Astrocyte (in vitro differentiated cells and primary cell): ENCODE measurements at places on chromosomes 2 and 18.
A peak's percentile ranks its signal among the peaks of the same experiment; 100 is the strongest.

DNA sequence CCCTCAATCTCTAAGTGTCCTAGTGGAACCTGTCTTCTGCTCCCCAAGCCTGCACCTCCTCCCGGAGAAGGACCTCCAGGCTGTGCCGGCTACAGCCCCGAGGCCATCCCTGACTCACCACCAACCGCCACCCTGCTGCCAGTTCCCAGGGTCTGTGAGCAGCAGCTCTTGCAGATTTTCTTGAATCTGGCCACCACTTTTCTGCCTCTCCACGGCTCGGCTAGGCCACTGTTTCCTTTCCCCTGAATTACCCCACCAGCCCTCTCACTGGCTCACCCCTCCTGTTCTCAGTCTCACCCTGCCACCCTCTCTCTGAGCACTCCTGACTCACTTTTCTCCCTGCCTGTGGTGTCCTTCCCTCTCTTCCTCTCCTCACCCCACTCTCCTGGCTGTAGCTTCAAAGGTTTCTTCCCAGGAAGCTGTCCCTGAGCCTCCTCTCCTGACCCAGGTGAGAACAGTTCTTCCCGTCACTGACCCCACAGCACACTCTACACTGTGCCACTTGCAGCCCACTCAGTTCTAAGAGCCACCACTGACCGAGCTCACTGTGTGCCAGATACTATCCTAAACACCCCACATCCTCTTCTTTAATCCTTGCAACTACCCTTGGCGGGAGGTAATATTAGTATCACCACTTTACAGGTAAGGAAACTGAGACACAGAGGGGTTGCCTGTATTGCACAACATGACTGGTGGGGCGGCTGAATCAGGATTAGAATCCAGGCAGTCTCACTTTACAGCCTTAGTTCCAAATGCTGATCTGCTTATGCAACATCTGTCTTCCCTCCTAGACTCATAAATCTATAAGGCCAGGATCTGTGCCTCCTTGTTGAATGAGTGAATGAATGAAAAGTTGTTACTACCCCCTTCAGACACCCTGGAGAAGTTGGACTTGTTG lies 111.6 kb downstream of the SMAD7 start:
- peak; percentile 67 for DNase-seq

DNA sequence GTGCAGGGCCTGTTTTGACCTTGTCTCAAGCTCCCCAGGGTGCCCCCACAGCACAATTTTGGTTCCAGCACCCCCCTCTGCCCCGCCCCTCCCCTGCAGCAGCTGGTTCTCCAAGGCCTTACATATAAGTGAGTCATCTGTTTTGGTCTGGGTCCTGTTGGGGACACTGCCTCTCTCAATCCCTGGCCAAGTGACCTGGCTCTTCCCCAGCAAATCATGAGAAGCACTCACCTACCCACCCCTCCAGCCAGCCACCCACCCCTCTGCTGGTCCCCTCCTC lies 90.5 kb downstream of the INHBB start:
- DNase-seq = no peak

DNA sequence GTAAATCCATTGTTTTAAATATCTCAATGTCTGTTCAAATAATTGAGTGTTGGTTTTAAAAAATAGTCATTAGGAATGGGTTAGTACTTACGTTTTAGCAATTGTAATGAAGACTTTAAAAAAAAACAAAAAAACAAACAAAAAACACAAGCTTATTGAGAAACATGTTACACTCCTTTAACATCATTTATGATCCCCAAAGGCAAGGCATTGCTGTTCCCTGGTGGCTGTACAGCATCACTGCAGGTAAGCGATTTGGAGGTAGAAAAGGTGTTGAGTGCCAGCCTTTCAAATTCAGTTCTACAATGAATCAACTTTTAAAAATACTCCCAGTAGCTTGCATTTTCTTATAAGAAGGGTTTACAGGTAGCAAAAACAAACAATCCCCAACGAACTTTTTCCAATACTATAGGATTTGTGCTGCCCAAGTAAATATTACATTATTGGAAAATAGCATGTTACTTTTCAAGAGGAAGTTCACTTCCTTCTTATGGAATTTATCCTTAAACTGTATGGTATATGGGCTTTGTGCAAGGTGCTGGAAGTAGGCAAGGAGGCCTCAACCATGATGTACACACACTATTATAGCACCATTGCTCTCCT lies 27.5 kb downstream of the CNRIP1 start:
- DNase-seq = peak; percentile 11

DNA sequence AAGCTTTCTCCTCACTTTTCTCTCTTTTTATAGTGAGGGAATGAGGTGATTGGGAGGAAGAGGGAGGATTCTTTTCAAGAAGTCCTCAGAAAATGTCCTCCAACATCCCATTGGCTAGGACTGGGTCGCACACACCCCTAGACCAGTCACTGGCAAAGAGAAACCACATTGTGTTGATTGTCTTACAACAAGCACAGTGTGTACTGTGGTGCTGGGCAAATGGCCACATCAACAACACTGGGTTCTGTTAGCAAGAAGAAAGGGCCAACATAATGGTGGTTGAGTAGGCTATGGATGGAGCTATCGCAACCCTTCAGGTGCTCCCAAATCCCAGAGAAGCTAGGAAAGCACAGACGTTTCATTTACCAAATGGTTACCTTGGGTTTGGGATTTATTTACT lies 18.7 kb upstream of the PTPN4 start:
- DNase-seq = no peak

GRCh38 chr18:78725426-78725825 lies 254.2 kb upstream of the SALL3 start:
- DNase-seq = no peak

DNA sequence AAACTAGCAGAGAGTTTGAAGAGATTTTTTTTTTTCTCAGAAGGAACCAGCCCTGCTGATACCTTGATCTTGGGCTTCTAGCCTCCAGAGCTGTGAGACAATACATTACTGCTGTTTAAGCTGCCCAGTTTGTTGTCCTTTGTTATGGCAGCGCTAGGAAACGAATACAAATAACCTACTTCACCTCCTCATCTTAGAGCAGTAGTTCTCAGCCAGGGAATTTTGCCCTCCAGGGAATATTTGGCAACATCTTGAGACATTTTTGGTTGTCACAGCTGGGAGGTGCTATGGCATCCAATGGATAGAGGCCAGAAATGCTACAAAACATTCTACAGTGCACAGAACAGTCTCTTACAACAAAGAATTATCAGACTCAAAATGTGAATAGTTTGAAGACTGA lies 43.9 kb upstream of the BCL11A start:
- no peak for DNase-seq

DNA sequence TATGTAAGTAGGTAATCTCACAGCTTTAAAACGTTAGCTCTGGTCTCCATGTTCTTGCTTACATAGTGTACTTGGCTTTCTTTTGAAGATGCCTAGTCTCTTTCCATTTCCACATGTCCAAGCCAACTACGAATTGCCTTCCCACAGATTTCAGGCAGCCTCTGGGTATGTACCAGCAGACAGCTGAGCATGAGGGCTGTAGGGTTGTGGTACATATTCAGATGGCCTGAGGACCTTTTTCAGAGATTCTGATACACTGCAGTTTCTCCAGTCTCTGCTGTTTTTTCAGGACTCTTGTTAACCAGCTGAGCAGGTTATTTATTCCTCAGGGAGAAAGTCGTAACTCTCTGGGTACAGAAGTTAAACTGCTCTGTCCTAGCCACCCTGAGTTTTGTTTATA lies 3.1 kb upstream of the KCNJ13 start:
- no peak for DNase-seq

GRCh38 chr2:233297076-233297475 lies 10.5 kb upstream of the SAG start:
- DNase-seq = no peak

- DNase-seq = no peak
Observed at GRCh38 chr2:54577944-54578647, 122.0 kb downstream of the SPTBN1 start.

DNA sequence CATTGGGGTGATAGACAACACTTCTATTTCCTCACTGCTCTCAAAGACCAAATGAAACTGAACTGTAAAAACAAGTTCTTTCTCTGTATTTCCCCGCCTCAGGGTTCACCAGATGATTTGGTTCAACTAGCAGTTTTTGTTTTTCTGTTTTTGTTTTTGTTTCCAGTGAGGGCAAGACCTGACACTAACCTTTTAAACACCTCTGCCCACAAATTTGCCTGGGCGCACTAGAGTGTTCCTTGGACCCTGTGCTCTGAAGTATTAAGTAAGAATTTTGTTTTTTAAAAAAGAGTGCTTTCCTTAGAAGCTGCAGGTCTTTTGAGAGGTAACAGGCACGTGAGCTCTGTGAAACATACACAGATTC lies 92.9 kb downstream of the DYSF start:
- no peak for DNase-seq

GRCh38 chr2:41999592-42000281 lies 48.1 kb upstream of the PKDCC start:
- no peak for DNase-seq

GRCh38 chr2:99833586-99834201 lies 308.7 kb downstream of the AFF3 start:
- DNase-seq = no peak

DNA sequence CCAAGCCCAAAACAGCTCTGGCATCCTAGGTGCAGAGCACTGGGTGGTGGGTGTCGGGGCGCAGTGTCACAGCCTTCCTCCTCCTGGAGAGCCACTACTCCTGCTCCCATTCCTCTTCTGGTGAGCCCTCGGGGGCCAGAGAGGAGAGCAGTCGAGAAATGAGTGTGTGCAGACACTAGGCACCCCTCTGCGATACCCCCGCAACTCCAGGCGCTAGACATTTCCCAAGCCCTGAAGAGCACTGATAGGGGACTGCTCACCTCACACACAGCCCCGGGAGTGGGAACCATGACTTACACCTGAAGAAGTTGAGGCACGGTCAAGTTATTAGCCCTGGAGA lies 54.2 kb downstream of the FAM168B start:
- DNase-seq = no peak

DNA sequence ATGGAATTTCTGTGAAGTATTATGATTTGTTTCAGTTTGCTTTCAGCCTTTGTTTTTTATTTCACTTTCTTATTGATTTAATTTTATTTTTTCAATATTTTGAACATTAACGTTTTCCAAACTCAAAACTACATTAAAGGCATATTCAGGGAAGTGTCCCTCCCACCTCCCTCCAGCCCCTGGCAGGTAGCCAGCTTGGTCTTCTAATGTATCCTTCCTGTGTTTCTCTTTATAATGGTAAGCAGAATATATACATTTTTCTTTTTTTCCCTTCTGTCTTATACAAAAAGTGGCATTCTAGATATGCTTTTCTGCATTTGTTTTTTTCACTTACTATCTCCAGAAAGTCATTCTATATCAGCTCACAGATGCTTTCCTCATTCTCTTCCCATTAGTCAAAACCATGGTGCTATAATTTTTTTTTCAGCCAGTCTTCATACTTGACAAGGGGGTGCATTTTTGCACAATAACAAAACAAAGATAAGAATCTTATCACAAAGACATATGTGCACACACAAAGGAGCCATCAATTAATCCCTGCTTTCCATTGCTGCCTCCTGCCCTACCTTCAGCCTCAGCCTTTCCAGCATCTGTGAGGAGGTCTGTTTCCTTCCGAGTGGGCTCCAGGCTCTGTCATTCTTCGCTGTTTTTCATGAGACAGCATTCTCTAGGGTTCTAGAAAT lies 33.7 kb upstream of the TMEM177 start:
- DNase-seq = peak; percentile 86

DNA sequence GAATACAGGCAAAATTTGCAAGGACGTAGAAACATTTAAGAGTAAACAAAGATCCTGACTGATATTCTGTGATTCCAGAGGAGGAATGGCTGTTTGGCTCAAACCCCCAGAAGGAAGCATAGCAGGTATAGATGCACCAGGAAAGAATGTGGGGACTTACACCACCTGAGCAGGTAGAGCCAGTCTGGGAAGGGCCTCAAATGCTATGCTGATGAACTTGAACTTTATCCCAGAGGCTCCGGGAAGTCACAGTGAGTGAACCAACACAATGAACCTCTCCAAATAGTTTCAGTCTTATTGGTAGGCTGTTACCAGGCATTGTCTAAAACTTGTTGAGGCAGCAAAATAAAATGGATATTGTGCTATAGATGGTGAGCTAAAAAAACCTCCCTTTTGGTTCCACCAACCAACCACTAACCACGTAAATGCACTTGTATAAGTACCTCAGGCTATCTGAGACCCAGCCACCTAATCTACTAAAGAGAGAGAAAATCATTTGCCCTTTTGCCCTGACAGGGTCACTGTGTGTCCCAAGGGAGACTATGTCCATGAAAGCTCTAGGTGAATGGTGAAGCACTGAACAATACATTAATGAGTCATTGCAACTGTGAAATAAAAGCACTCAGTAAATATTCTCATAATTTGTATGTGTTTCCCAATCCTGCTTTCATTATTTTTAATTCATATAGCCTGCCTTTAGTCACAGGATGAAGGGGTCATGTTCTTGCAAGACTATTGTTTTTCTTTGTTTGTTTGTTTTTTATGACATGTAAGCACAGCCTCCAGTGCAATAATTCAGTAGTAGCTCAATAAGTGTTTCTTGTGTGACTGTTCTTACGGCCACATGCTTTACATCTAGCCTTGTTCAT lies 911.6 kb downstream of the EPHA4 start:
- DNase-seq = no peak

GRCh38 chr18:9684881-9685614 lies 23.1 kb upstream of the RAB31 start:
- DNase-seq = peak; percentile 80

DNA sequence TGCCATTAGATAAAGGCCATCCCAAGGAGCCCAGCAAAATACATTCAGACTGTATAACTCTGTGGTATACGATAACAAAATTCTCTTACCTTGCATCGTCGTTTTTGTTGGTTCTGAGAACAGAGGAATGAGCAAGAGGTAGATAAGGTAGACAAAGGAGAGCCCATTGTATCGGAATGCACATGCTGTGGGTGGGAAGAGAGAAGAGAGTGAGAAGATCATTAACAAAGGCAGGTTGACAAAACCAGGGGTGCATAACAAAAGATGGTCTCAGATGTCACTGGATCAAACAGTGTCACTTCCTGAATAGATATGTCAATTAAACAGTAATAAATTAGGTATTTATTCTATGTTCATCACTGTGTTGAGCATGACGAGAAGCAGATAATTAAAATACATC lies 83.3 kb downstream of the PIEZO2 start:
- DNase-seq = no peak

GRCh38 chr18:61575419-61575818 lies 242.2 kb downstream of the CDH20 start:
- DNase-seq = no peak

GRCh38 chr18:35816003-35816402 lies 156.5 kb upstream of the RMP24 start:
- DNase-seq = no peak

GRCh38 chr2:219408631-219409030 lies 9.5 kb upstream of the DES start:
- DNase-seq = no peak

GRCh38 chr18:36867056-36867455 lies 38.1 kb downstream of the KIAA1328 start:
- DNase-seq = no peak

DNA sequence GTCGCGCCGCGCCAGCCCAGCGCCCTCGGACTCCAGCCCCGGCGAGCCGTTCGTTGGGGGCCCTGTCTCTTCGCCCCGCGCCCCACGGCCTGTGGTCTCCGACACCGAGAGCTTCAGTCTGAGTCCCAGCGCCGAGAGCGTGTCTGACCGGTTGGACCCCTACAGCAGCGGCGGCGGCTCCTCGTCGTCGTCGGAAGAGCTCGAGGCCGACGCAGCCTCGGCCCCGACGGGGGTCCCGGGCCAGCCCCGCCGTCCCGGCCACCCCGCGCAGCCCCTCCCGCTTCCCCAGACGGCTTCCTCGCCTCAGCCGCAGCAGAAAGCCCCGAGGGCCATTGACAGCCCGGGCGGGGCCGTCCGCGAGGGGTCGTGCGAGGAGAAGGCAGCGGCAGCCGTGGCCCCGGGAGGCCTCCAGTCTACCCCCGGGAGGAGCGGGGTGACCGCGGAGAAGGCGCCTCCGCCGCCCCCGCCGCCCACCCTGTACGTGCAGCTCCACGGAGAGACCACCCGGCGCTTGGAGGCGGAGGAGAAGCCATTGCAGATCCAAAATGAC lies 1.4 kb downstream of the PHLPP1 start:
- peak; percentile 11 for DNase-seq
